ENCODE measurements at places on chromosomes 7 and 10.

- DNase-seq = no peak
Measured at GRCh38 chr7:21450941-21451340, 23.1 kb downstream of the SP4 start.

DNA sequence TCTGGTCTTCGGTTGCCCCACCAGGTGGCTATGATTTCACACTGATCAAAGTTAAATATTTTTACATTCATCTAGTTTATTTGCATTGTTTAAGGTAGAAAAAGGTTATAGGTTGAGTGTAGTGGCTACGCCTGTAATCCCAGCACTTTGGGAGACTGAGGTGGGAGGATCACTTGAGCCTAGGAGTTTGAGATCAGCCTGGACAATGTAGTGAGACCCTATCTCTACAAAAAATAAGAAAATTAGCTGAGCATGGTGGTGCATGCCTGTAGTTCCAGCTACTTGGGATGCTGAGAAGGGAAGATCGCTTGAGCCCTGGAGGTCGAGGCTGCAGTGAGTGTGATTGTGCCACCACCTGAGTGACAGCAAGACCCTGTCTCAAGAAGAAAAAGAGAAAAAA lies 3.8 kb downstream of the CCM2 start:
- no peak for DNase-seq

DNA sequence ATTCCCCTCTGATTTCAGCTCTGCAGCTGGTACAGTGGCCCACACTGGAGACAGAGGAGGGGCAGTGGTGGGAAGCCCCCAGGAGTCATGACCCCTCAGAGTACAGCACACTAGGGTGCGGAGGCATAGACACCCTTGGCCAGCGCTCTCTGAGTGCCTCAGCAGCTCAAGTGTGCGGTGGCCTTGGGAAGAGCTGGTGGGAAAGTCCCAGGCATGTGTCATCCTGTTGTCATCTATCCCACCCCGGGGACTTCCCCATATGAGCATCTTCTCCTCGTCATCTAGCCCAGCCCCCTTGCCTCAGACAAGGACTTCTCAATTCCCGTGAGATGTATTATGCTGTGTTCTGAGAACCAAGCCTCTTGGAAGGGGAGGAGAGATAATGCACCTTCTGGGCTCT lies 15.6 kb upstream of the PPIF start:
- peak; percentile 69 for DNase-seq

DNA sequence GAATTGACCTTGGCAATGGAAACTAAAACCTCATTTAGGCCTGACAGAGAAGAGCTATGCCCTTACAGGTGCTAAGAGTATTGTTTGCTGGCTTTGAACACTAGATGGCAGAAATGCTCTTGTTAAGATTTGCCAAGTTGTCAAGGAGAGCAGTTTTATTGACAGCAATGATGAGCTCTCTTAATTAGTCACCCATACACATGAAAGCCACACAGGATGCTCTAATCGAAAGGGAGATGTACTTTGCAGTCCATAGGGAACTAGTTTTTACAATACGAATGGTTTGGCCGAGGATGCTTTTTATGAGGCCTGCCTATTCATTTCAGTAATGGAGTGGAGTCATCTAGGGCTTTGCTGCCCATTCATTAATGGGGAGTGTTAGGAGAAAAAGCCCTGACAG lies 45.4 kb upstream of the MBL2 start:
- DNase-seq = no peak

- DNase-seq = no peak
Measured at GRCh38 chr10:65891073-65891981, 1034.5 kb upstream of the LRRTM3 start.

DNA sequence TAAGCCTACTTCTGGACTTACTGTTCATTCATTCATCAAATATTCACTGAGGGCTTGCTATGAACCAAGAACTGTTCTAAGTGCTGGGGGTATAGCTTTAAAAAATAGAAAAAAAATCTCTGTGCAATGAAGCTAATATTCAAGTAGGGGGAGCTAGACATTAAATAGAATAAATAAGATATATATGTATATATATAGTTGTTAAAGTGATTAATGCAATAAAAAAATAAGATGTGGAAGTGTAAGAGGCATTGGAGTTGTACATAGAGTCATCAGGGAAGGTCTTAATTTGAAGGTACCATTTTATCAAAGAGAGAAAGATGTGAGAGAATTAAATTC lies 181.2 kb upstream of the AGR3 start:
- DNase-seq = no peak

- DNase-seq = no peak
Measured at GRCh38 chr10:98582363-98582762, 135.6 kb upstream of the HPS1 start.

GRCh38 chr7:29375641-29376562 lies 181.3 kb downstream of the CHN2 start:
- DNase-seq = no peak

- DNase-seq = no peak
Measured at GRCh38 chr7:8112685-8113084, 144.1 kb downstream of the GLCCI1 start.

- no peak for DNase-seq
Measured at GRCh38 chr7:156074084-156074483, 261.8 kb upstream of the SHH start.

GRCh38 chr10:26621889-26622711 lies 75.4 kb upstream of the PDSS1 start:
- peak; percentile 11 for DNase-seq

- DNase-seq = no peak
Measured at GRCh38 chr10:62620491-62620890, 184.0 kb upstream of the ADO start.

DNA sequence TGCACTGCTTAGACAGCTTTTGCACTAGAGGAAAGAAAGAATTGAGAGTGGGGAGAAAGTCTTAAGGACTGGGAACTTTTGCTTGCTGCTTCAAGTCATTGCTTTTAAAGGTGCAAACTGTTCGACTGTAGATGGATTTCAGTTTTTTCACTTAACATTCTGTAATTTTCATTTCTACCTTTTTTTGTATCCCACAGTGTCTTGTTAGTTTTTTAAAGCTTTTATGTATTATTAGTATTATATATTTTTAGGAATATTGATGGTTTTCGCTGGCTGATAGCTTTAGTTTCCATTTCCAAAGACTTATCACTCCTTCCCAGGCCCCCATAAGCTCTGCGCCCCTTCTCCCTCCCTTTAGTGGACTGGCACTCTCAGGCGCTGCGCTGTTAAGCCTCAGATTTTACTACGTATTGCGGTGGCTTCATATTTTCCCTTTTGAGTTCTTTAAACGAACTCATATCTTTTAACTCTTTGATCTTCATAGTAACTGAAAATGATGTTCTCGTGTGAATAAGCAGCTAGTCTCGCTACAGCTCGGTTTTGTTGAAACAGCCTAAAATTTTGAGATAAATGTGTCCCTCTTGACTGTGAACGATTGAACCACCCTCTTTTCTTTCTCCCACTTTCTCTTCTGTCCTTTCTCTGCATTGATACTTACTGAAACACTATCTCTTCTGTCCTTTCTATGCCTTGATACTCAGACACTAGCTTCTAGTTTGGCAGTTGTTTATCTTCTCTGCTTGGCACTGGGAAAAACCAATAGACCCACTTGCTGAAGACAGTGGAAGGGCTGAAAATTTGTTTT lies 2.5 kb upstream of the ETV1 start:
- no peak for DNase-seq

DNA sequence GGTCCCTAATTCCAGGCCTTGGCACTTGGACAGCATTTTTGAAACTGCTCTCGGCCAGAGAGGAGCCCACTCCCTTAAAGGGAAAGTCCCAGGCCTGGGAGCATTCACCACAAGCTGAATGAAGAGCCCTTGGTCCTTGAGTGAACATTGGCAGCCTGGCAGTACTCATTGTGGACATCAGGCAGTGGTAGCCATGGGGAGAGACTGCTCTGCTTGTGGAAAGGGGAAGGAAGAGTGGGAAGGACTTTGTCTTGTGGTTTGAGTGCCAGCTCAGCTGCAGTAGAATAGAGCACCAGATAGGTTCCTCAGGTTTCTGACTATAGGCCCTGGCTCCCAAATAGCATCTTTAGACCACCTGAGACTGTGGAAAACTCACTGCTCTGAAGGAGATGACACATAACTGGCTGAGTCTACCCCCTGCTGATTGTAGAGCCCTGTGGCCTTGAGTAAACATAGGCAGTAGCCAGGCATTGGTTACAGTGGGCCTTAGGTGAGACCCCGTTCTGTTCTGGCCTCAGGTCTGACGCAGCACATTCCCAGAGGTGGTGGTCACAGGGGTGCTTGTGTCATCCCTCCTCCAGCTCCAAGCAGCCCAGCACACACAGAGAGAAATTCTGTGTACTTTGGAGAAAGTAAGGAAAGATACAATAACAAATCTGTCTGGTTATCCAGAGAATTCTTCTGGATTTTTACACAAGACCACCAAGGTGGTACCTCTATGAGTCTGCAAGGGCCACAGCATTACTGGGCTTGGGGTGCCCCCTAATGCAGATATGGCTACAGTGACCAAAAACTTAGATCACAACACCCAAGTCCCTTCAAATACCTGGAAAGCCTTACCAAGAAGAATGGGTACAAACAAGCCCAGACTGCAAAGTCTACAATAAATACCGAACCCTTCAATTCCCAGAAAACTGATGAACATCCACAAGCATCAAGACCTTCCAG lies 153.8 kb downstream of the GNAI1 start:
- DNase-seq = no peak

DNA sequence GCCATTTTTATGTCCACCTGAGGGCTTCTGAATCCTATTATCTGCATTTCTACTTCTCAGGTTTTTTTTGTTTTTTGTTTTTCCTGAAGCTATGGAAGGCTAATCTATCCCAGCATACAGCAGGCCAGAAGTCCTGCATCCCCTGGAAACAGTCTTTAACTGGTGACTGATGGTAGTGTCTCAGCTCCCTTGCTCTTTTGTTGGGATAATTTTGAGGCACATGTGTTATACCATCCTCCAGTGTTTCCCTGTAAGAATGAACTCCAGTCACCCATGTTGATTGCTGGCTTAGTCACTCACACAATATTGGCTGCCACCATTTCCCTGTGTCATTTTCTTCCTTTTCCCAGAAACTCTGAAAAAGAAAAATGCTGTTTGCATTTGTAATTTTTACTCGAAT lies 1094.0 kb upstream of the LRRN3 start:
- DNase-seq = no peak

DNA sequence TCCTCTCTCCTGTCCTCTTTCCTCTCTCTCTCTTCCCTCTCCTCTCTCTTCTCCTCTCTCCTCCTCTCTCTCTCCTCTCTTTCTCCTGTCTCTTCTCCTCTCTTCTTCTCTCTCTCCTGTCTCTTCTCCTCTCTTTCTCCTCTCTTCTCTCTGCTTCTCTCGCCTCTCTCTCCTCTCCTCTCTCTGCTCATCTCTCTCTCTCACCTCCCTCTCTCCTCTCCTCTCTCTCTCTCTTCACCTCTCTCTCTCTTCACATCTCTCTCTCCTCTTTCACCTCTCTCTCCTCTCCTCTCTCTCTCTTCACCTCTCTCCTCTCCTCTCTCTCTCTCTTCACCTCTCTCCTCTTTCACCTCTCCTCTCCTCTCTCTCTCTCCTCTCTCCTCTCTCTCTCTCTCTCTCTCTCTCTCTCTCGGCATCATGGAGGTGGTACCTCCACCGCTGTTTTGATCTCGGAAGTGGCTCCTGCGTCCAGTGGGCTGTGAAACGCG lies 30.1 kb downstream of the CFAP46 start:
- DNase-seq = no peak

DNA sequence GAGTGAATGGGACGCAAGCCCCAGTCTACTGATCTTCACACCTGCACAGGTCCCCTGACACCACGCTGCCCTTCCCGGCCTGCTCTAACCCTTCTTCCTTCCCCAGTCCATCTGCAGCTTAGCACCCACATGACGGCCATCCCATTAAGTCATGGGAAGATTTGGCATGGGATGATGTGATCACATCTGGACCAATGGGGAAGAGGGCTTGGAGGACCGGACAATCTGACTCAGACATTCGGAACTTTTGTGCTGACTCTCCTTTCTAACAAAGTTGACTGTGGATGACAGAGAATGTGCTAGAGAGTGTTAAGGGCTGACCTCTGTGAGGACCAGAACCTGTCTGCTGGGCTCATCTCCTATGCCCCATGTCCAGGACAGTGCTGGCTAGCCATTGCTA lies 15.6 kb downstream of the CXCL12 start:
- DNase-seq = no peak

GRCh38 chr10:70494966-70495365 lies 16.4 kb downstream of the PALD1 start:
- no peak for DNase-seq

GRCh38 chr10:132311338-132311939 lies 3.7 kb upstream of the STK32C start:
- no peak for DNase-seq

- no peak for DNase-seq
Measured at GRCh38 chr10:92112462-92112861, 178.4 kb downstream of the CPEB3 start.

DNA sequence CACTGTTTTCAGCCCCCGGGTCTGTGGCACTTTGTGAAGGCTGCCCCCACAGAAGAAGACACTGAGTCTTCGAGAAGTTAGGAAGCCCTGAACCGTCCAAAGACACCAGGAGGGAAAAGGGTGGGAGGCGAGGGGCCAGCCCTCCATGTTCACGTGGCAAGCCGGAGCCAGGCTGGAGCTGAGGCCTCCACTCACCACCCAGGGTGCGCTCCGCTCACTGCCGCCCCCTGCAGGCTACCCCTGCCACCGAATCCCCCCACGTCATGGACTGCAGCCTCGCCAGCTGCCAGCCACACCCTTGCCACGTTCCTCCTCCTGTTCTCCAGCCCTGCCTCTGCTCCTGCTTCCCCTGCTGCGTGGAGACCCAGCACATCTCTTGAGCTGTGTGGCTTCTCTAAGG lies 59.0 kb upstream of the EN2 start:
- DNase-seq = no peak

DNA sequence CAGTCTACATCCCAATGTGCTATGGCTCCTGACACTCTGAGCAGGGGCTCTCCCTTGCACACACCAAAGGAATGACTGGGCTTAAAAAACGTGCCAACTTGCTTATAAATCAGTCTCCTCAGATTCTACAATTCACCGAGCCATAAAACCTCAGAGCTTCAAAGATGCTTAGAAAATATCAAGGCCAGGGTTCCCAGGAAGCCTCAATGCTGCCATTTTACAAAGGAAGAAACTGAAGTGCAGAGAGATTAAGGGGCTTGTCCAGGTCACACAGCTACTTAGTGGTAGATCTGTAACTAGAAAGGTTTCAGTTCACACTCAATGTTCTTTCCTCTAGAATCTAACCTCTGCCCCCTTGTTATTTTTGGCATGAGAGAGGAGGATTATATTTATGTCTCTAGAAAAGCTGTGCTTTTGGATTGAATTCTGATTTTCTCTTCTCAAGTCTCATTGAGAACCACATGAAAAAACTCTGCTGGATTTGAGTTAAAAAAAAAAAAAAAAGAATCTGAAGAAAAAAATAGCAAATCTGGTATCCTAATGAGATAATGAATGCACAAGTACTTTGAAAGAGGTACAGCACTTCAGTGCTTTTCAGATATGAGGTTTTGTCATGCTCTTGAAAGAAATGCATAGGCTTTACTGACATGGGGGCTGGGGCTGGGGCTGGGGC lies 22.3 kb upstream of the TSPAN33 start:
- DNase-seq = no peak

- DNase-seq = no peak
Measured at GRCh38 chr10:101828766-101829551, 10.7 kb upstream of the OGA start.

Data from stimulated activated CD8-positive, alpha-beta memory T cell treated with anti-CD3 and anti-CD28 coated beads, Interleukin-4, amount 100 ng/mL, for 24 hours (primary cell).